Suppressor macrophage treated with lipopolysaccharide for 1 hour (primary cell): ENCODE measurements at places on chromosomes 4 and X.

GRCh38 chrX:37348231-37348970, 763 bp upstream of the PRRG1 start:
- DNase-seq, result no peak

DNA sequence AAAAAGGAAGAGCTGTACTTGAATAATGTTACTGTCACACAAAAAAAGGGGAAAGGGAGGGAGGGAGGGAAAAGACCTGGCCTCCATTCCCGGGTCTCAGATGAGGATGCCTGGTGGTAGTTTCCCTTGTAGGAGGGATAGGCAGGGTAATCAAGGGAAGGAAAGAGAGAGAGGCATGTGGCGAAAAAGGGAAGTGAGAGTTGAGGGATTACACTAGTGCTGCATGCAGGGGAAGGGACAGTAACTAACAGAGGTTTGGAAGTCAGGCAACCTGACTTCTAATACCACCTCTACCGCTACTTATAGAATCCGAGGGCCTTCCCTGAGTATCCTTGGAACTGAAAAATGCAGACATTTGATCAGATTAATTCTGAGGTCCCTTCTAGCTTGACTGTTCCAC, 821.7 kb upstream of the FTHL17 start:
- DNase-seq, result no peak

DNA sequence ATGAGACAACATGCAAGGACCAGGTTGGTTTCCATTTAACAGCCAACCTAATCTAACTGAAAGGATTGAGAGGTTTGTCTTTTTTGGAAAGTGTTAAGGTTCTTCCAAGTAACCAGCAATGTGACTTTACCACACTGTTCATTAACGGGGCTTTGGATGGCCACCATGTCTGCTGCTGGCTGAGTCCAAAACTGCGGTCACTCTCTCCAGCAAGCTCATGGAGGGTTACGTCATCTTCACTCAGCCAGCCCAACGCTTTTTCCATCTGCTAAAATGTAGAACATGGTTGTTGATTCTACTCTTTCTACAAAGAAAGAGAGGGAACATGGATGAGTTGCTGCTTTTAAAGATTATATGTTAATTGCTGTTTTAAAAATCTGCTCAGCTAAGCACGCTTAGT, 11.0 kb downstream of the PKD2 start:
- no peak for DNase-seq

DNA sequence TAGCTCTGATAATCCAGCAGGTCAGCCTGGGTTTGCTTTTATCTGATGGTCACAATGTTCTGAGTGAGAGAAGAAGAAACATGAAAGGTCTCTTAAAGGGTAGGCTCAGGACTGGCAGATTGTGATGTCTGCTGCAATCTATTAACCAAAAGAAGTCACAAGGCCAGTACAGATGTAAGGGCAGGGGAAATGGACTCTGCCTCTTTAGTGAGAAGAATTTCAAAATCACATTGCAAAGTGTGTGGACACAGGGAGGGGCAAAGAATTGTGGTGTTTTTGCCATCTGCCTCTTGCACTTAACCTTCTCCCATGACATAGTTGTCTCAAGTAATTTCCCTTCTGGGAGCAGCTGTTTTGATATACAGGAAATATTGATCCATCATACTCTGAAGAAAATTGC, 40.9 kb downstream of the IL1RAPL1 start:
- DNase-seq, result no peak

- no peak for DNase-seq
Observed at GRCh38 chr4:173211838-173212237, 43.2 kb downstream of the GALNT7 start.

DNA sequence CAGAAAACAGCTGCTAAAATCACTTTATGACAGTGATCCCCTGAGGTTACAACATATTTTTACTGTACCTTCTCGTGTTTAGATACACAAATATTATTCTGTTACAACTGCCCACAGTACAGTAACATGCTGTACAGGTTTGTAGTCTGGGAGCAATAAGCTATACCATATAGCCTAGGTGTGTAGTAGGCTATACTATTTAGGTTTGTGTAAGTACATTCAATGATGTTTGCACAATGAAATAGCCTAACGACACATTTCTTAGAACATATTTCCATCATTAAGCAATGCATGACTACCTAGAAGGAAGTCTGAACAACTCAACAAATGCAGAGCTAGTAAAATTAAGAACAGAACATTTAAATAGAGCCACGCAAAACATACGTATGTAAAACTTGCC, 112.7 kb downstream of the ZAR1 start:
- no peak for DNase-seq

DNA sequence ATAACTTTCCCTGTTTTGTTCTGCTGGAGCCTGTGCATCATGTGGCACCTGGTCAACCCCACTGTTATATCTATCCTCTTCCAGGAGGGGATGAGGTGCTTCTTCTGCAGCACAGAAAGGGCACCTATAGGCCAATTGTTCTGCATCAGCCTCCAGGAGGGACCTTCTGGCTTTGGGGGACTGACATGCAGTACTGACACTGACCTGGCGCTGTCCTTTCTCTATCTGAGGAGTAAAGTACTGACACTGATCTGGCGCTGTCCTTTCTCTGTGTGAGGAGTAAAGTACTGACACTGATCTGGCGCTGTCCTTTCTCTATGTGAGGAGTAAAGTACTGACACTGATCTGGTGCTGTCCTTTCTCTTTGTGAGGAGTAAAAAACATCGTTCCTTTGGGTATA, 498.4 kb downstream of the PACRGL start:
- no peak for DNase-seq

- DNase-seq, result no peak
Observed at GRCh38 chr4:28883211-28883610, 1837.0 kb upstream of the PCDH7 start.

DNA sequence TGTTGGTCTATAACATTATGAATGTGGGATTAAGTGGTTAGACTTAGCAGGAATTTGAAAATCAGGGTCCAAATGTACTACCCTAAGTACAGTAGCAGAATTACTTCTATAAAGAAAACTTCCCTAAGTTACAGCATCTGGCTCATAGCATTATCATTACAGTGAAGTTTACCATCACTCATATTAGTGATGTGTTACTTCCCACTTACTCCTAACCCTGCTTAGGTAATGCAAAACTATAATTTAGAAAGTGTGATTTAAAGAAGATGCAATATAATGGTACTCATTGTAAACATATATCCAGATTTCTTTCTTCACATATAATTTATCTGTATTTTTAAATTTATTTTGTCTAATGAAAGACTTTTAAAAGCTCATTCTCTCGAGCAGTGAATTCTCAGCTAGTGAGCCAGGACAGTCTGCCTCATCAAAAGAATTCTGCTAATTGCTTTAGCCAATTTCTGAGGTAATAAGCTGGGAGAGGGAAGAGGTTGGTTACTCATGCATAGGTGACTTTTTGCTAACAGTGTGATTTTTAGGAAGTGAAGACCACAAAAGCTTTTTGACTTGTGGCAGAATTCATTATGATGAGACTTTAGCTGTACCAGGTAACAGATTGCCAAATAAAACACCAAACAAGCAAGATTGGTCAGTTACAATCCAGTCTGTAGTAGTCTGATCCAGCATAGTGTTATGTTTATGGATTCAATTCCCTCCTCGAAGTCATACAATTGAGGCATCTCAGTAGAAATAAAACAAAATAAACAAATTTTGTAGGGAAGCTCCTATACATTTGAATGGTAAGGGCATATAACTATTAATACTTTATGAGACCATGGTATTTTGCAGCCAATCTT, 21.0 kb downstream of the PLS3 start:
- no peak for DNase-seq

DNA sequence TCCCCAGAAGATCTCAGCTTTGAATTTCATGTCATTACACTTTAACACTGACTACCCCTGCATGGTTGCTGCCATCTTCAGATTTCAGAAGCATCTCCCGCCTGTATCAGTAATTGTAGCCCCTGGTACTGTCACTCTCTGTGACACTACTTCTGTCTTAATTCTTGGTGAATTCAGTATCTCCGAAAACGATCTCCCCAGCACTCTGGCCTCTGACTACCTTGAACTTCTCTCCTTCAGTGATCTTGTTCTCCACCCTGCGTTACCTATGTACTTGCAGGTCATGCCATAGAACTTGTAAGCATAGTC, 53.8 kb upstream of the ABCG2 start:
- no peak for DNase-seq

DNA sequence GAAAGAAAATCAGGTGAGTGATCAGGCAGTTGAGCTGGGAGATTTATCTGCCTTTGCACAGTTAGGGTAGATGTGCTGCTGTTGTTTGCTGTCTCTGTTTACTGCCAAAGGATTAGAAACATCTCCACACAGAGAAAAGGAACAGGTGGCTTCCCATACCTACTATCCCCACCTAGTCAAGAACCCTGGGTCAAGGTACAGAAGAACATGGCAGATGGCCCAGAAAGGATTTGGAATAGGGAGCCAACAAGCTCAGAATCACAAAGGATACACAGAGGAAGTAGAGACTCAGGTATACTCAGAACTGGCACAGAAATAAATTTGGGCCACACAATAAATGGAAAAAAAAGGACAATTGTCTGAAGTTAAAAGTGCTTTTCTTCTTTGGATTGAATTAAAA, 64.3 kb downstream of the TIGD2 start:
- DNase-seq, result no peak

GRCh38 chr4:139460565-139460964, 6.6 kb downstream of the RAB33B start:
- no peak for DNase-seq

DNA sequence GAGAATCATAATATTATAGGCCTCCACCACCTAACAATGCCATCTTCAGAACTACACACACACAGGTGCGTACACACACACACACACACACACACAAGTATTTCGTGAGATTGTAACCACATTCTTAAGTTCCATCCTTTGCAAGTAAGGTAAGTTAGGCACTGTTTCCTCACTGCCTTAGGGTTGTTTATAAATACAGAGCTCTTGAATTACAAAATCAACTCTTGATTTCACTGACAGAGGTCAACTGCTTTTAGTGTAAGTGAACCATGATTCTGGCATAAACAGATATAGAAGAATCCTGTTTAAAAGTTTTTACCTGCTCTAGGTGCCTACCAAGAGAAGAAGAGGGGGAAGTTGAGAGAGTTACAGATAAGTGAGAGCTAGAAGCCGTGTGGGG, 166.1 kb downstream of the DMD start:
- DNase-seq, result no peak

- no peak for DNase-seq
Observed at GRCh38 chrX:136761421-136761820, 19.3 kb downstream of the ARHGEF6 start.

DNA sequence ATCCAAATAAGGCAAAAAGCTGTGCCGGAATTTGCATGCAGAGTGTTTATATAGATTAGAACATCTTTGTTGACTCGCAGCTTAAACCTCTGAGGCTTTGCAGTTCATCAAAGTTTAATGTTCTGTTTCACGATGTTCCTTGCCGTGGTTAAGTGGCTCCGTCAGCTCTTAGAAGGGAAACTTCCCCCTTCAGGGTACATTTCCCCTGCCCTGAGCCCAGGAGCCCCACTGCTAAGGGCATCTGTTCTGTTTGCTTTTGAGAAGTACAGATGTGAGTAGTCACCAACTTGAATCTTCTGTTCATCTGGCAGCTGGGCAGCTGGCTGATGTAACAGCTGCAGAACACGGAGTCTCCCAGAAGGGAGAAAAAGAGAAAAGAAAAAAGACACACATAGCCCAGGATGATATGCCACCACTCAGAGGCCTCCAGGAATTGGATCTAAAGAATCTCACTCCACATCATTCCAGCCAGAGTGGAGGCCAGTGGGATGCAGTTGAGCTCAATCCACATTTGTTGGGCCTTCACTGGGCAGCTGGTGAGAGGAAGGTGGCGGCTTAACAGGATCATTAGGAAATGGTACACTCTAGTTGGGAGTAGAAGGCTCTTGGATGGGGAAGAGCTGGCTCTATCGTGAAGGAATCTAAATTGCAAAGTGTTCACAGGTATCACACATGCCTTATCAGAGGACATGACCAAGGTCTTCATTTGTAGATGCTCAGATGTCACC, 178.7 kb upstream of the RBPJ start:
- peak; percentile 67 for DNase-seq

GRCh38 chrX:130162094-130162735, 3.4 kb downstream of the AIFM1 start:
- DNase-seq, result no peak

DNA sequence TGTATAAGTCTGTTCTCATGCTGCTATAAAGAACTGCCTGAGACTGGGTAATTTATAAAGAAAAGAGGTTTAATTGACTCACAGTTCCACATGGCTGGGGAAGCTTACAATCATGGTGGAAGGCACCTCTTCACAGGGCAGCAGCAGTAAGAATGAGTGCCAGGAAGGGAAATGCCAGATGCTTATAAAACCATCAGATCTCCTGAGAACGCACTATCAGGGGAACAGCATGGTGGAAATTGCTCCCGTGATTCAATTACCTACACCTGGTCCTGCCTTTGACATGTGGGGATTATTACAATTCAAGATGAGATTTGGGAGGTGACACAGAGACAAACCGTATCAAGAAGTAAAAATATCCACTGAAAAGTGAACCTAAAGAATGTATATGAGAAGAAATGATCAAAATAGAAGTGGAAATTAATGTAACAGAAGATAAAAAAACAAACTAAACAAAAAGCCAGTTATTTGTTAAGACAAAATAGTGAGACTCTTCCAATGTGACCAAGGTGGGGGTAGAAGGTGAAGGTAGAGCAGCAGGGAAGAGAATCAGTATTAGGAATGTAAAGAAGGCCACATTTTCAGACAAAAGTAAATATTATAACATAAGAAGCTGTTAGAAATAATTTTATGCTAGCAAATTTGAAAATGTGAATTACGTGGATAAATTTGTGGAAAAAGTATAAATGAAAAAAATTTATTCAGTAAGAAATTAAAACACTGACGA, 372.9 kb downstream of the NKX6-1 start:
- no peak for DNase-seq

DNA sequence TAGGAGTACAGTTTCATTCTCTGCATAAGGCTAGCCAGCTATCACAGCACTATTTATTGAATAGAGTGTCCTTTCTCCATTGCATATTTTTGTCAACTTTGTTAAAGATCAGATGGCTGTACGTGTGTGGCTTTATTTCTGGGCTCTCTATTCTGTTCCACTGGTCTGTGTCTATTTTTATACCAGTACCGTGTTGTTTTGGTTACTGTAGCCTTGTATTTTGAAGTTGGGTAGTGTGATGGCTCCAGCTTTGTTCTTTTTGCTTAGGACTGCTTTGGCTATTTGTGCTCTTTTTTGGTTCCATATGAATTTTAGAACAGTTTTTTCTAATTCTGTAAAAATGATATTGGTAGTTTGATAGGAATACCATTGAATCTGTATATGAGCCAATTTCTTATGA, 182.1 kb upstream of the DIAPH2 start:
- no peak for DNase-seq

DNA sequence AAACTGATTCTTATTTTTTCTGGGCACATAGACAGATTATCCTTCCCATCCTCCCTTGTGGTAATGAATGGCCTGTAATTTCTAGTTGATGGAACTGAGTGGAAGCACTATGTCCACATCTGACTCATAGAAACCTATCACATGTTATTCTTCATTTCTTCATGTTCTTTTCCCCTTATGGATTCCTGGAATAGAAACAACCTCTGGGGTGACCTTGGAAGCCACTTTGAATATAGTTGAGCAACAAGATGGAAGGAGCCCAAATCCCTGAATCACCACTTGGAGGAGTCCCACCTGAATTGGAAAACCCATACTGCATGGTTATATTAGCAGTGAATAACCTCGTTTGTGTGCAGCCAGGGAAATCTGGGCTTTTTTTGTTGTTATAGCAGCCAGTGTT, 137.8 kb downstream of the MID1IP1 start:
- DNase-seq, result no peak
